ENCODE measurements at places on chromosomes 16 and 17.

GRCh38 chr17:74454197-74455024, 12.0 kb upstream of the CD300A start:
- DNase-seq, result no peak

DNA sequence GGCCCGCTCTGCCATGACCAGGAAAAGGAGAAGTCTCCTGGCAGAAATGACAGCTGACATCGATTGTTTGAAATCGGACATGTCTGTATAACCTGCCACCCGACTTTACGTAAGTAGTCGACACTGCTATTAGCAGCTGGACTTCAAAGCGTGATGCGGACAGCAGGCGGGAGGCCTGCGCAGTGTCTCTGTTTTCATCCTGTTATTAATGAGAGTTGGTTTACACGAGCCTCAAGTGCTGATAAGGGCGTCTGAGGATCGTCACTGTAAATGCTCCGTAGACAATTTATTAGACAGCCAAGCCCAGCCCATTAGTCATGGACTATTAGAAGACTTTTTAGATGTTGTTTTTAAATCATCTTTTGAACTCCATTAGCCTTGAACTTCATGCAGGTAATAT, 328.3 kb downstream of the FOXL1 start:
- DNase-seq, result no peak

DNA sequence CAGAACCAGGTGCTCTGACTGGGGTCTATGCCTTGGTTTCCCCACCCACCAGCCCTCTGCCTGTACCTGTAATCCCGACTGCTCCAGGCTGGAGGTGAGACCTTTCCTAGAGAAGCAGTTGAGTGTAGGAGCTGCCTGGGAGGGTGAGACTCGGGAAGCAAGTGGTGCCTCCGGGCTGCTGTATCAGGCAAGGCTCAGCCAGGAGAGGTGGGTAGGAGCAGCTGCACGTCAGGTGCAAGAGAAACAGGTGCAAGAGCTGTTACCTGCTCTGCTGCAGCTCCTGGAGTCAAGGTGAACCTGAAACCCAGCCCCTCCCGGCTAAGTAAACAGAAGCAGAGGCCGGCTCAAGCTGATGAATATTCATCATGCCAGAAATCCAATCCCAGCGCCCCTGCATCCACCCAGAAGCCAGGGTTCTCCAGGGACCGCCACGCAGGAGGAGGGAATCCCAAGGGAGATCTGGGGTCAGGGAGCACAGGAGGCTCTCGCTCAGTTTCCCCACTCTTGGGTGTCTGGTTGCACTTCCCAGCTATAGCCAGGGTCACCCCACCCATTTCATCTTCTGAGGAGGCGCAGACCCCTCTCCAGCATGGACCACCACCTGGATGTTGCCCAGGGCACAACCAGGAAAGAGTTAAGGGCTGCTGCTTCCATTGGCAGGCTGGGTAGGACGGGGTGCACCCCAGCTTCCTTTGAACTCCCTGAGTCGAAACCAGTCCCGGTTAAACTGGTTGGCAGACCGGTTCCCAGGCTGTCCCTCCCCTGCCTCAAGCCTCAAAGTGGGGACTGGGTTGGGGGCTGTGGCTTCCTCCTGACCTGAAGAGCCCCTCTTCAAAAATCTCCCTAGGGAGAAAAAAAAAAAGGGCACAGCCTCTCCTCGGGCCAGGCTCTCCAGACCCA, at the start of gene PRR15L:
TSS of gene PRR15L (minus strand) at position 293 of the 900 bp plus-strand sequence. CDS start 4,649 bp downstream, outside the sequence.
- no peak for DNase-seq

DNA sequence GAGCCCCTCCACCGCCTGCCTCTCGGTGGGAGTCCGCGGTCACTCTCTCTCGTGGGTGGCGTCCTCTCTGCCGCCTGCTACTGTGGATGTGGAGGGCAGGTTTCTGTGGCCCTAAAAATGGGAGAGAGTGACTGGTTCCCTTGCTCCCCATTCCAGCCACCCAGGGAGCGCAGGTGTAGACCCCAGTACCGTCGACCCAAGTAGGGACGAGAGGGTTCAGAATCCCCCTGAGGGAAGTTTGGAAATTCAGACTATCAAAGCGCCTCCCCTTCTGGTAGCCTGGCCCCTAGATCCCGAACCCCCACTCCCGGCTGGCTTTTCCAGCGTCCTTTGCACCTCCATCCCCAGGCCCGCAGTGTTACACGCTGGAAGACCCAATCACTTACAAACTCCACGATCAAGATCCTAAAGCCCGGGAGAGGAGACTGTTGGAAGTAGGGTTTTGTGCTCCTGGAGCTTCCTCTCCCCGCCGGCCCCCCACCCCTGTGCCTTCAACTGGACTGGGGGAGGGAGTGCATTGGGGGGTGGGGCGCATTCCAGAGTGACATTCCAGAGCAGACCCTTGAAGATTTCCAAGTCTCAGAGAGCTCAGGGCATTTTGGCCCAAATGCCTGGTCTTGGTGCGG, 991 bp downstream of the GPRC5C start:
- no peak for DNase-seq

DNA sequence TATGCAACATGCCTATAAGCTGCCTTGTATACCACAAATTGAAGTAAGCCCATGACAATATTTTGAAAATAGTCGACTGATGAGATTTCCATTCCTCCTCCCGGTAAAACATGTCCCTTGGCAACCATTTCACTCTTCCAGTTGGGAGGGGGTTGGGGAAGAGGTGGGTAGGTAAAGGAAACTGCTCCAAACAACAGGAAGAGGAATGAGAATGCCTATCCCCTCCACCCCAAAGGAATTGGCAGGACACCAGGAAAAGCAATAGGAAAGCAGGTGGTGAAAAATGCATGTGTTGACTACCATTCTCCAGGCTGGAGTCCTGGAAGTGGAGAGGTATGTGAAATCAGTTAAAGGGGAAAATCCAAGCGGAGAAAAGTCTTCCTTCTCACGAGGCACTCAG, 455.9 kb upstream of the PSMD7 start:
- no peak for DNase-seq

DNA sequence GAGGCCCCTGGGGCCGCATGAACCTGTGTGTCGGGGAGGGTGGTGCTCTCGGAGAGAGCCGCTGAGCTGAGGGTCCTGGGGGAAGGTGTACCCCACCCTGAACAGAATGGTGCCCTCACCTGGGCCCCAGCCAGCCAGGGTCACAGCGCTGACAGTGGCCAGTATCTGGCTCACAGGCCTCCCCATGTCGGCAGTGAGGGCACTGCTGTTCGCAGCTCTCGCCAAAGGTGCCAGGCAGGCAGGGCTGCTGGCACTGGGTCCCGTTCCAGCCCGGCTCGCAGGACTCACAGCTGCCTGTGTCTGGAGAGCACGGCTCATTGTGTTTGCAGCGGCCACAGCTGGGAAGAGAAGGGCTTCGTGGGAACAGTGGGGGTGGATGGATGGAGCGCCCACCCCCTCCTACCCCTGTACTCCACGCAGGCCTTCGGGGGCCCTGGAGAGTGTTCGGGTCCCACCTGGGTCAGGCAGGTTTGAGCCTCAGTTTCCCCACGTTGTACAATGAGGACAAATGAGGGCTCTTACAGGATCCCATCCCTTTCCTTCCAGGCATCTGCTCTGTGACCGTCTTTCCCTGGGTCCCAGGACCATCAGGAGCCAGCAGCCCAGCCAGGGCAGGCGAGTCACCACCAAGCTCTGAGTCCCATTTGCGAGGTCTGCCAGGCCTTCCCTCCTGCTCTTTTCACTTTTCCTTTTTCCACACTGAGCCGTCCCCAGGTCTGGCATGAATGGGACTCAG, 5.0 kb downstream of the SCARF1 start:
- DNase-seq, result no peak

- DNase-seq, result no peak
Measured at GRCh38 chr17:77421630-77421972, 280.8 kb downstream of the SEC14L1 start.

- no peak for DNase-seq
Measured at GRCh38 chr17:81052199-81052997, 17.4 kb downstream of the BAIAP2 start.

DNA sequence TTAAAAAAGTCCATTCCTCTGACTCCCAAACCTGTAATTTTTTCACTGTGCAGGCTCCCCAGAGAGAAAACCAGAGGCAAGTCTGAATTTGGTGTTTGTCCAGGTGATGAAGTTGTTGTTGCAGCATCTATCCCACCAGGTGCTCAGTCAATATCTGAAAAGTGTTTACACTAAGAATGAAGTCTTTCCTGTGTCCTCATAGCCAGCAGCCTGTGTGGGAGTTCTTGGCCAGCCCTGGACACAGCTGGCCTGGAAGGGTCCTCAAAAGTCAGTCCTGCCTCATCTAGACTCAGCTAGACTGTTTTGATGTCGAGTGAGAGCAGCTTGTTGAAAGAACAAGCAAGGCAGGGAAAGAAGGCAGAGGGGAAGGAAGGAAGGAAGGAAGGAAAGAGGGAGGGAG, 3.3 kb upstream of the PMP22 start:
- DNase-seq, result no peak

DNA sequence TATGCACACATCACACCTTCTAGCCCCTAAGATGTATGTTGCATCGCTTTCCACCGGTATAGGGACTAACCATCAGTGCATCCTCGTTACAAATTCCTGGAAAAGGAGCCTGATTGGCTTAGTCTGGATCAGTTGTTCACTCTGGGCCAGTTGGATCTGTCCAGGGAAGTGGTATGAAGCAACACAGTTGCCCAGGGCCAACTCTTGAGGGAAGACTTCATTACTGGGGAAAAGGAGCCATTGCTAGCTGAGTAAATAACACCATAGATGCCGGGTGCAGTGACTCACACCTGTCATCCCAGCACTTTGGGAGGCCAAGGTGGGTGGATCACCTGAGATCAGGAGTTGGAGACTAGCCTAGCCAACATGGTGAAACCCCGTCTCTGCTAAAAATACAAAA, 275.2 kb upstream of the RBFOX1 start:
- no peak for DNase-seq

GRCh38 chr17:48711128-48711527, 11.2 kb downstream of the PRAC1 start:
- no peak for DNase-seq

DNA sequence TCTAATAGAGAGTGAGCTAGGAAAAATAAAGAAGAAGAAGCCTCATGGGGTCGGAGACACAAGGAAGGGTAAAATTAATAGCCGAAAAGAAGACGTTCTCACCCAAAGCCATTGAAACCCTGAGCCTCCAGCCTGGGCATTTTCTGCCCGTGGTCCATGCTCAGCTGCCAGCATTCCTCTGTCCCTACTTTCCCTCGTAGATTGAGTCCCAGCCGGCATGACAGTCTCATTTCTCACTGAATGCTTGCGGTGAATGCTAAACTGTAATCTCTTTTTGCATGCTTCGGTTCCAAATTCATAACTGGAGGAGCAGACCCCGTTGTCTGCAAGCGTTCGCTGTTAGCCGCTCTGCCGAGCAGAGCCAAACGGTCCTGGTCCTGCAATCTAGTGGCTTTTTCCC, 54.0 kb upstream of the COX10 start:
- DNase-seq, result no peak

- DNase-seq, result no peak
Measured at GRCh38 chr16:79593074-79593531, 7.4 kb downstream of the MAF start.

- DNase-seq, result no peak
Measured at GRCh38 chr17:12459736-12460135, 206.0 kb upstream of the MYOCD start.

- DNase-seq, result no peak
Measured at GRCh38 chr17:7997186-7997585, 5.2 kb upstream of the GUCY2D start.

GRCh38 chr17:59178266-59178985, 22.9 kb downstream of the PRR11 start:
- no peak for DNase-seq

DNA sequence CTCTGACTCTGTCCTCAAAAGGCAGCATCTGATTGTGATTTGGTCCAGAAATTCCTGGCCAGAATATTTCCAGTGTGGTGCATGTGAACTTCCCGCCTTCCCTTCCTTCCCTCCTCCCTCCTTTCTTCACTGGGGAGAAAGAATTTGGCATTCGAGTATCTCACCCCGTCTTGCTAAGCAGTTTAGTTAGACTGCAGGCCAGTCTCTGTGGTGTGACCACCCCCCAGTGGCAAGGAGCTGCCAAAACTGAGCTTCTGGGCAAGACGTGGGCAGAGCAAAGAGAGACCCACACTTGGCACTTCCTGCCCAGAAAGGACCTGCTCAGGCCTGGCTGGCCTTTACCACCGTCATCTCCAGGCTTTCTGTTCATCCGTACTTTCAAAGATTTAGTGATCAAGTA, 36.4 kb downstream of the SNX20 start:
- no peak for DNase-seq

- DNase-seq, result no peak
Measured at GRCh38 chr16:73011926-73012325, 36.0 kb downstream of the ZFHX3 start.

- no peak for DNase-seq
Measured at GRCh38 chr17:73713136-73713535, 68.9 kb upstream of the SDK2 start.

DNA sequence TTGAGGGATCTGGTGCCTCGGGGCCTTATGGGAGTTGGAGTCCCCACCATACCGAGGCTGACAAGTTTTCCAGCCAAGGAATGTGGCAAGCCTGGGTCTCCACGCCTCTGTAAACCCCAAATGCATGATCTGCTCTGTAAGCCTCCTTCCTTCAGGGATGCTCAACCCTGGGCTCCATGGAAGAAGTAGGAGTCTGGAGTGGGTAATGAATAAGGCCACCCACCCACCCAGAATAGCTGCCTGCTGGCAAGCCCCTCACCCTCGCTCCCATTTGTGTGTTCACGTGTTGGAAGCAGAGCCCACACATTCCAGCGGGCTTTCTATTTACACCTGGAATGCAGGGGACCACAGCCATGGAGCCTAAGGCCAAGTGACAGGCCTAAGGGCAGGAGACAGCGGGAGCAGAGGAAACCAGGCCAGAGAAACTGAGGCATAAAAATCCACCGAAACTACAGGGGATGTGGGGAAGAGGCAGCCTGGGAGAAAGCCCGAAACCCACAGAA, 4.4 kb downstream of the DLG4 start:
- DNase-seq, result no peak

GRCh38 chr16:50209546-50210265, 56.6 kb downstream of the TENT4B start:
- DNase-seq, result no peak

GRCh38 chr17:70136131-70136530, 33.2 kb upstream of the KCNJ2 start:
- no peak for DNase-seq

- DNase-seq, result no peak
Measured at GRCh38 chr17:76868669-76869495, 678 bp downstream of the MGAT5B start.
